ENCODE measurements at places on chromosomes 7 and 10. TPM values are rescaled to one million over a fixed set of nuclear protein-coding genes. Genes with fewer than 3 reads are reported as not detected.

GRCh38 chr7:33356336-33356735 lies 227.0 kb downstream of the BBS9 start:
- no peaks in the 10 kb centered on the region for H3K27me3 ChIP-seq
- H3K4me1 ChIP-seq = peaks cover 3% of the 10 kb centered on the region
- H3K36me3 ChIP-seq = no peaks in the 10 kb centered on the region
- no peak overlapping the region for H3K4me3 ChIP-seq
- H3K27ac ChIP-seq = no peak overlapping the region
- no peak for DNase-seq

WNT8B gene
- total RNA-seq = not detected

GRCh38 chr10:57535306-57535705 lies 732.4 kb downstream of the IPMK start:
- no peaks in the 10 kb centered on the region for H3K27me3 ChIP-seq
- H3K4me3 ChIP-seq = no peak overlapping the region
- no peak for DNase-seq
- no peak overlapping the region for H3K27ac ChIP-seq
- H3K4me1 ChIP-seq = no peaks in the 10 kb centered on the region

TAC1 gene
- not detected for total RNA-seq

GRCh38 chr7:32088451-32088881 lies 18.3 kb upstream of the PDE1C start:
- no peak for DNase-seq
- H3K36me3 ChIP-seq = no peaks in the 10 kb centered on the region
- H3K27ac ChIP-seq = no peak overlapping the region
- no peak overlapping the region for H3K4me3 ChIP-seq
- no peaks in the 10 kb centered on the region for H3K27me3 ChIP-seq

GRCh38 chr7:37277513-37277912 lies 171.2 kb downstream of the ELMO1 start:
- no peaks in the 10 kb centered on the region for H3K36me3 ChIP-seq
- H3K4me1 ChIP-seq = no peaks in the 10 kb centered on the region
- no peak overlapping the region for H3K27ac ChIP-seq
- H3K4me3 ChIP-seq = no peak overlapping the region
- DNase-seq = no peak
- H3K27me3 ChIP-seq = no peaks in the 10 kb centered on the region

MMRN2 gene
- total RNA-seq = 169 TPM

- no peaks in the 10 kb centered on the region for H3K27me3 ChIP-seq
- no peak overlapping the region for H3K27ac ChIP-seq
- H3K36me3 ChIP-seq = no peaks in the 10 kb centered on the region
- no peaks in the 10 kb centered on the region for H3K4me1 ChIP-seq
Measured at GRCh38 chr7:155874010-155874409, 61.7 kb upstream of the SHH start.

SEPTIN7 gene
- 228 TPM for total RNA-seq

GRCh38 chr7:116511552-116512519 lies 12.3 kb downstream of the CAV2 start:
- H3K27me3 ChIP-seq = no peaks in the 10 kb centered on the region
- peak overlapping the region; percentile 96 for H3K27ac ChIP-seq
- peaks cover 54% of the 10 kb centered on the region for H3K4me1 ChIP-seq
- DNase-seq = peak; percentile 96
- H3K4me3 ChIP-seq = peak overlapping the region; percentile 45

DNA sequence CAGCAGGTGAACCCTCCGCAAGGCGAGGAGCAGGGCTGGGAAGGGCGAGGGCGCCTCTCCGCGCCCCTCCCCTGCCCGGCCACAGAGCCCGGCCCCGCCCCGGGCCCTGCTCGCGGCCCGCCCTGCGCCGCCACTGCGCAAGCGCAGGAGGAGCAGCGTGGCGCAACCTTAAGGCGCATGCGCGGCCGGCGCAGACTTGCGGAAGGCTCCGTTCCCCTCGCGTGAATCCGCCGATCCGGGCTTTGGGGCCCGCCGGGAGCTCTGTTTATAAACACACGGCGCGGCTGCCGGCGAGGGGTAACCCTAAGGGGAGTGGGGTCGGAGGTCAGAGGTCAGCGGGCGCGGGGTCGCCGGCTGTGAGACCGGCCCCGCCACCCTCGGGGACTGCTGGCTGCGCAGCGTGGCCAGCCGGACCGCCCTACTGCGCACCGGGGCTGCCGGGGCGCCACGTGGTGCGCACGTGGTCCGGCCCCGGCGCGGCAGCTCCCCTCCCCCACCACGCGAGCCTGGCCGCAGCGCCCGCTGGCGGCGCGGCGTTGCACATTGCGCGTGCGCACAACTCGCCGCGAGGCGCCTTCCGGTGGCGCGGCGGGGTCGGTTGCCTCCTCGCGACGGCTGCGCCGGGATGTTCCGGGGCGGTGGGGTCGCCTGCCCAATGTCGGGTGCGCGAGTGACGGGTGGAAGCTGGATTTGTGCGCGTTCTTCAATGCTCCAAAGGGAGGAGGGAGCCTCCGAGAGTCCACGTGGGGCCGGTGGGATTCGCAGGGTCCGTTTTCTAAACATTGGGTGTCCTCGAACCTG lies 40.2 kb upstream of the FOXK1 start:
- no peaks in the 10 kb centered on the region for H3K36me3 ChIP-seq
- H3K4me3 ChIP-seq = peak overlapping the region; percentile 59
- DNase-seq = peak; percentile 95
- H3K27me3 ChIP-seq = no peaks in the 10 kb centered on the region
- peak overlapping the region; percentile 64 for H3K27ac ChIP-seq

- H3K4me1 ChIP-seq = peaks cover 3% of the 10 kb centered on the region
- no peak overlapping the region for H3K4me3 ChIP-seq
- DNase-seq = no peak
- H3K36me3 ChIP-seq = no peaks in the 10 kb centered on the region
Measured at GRCh38 chr10:71712170-71712569, 7.4 kb downstream of the C10orf105 start.

DNA sequence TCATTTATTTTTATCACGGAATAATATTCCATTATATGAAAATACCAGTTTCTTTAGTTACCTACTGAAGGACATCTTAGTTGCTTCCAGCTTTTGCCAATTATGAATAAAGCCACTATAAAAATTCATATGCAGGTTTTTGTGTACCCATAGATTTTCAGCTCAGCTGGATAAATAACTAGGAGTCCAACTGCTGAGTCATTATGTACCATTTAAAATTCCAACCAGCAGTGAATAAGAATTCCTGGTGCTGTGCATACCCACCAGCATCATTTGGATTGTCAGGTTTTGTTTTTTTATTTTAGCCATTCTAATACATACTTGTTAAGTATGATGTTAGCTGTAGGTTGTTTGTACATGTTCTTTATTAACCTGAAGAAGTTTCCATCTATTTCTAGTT lies 14.5 kb downstream of the FAM24B start:
- peaks cover 40% of the 10 kb centered on the region for H3K4me1 ChIP-seq
- no peaks in the 10 kb centered on the region for H3K36me3 ChIP-seq
- H3K27me3 ChIP-seq = no peaks in the 10 kb centered on the region
- H3K27ac ChIP-seq = peak overlapping the region; percentile 80
- no peak overlapping the region for H3K4me3 ChIP-seq

TMEM273 gene
- total RNA-seq = 3.7 TPM

CREB5 gene
- total RNA-seq = 13.8 TPM

- H3K27me3 ChIP-seq = no peaks in the 10 kb centered on the region
- H3K4me3 ChIP-seq = no peak overlapping the region
- no peaks in the 10 kb centered on the region for H3K36me3 ChIP-seq
- H3K27ac ChIP-seq = no peak overlapping the region
- H3K4me1 ChIP-seq = peaks cover 6% of the 10 kb centered on the region
Measured at GRCh38 chr10:24465124-24465874, 256.4 kb downstream of the KIAA1217 start.

WNT16 gene
- total RNA-seq = not detected

DNA sequence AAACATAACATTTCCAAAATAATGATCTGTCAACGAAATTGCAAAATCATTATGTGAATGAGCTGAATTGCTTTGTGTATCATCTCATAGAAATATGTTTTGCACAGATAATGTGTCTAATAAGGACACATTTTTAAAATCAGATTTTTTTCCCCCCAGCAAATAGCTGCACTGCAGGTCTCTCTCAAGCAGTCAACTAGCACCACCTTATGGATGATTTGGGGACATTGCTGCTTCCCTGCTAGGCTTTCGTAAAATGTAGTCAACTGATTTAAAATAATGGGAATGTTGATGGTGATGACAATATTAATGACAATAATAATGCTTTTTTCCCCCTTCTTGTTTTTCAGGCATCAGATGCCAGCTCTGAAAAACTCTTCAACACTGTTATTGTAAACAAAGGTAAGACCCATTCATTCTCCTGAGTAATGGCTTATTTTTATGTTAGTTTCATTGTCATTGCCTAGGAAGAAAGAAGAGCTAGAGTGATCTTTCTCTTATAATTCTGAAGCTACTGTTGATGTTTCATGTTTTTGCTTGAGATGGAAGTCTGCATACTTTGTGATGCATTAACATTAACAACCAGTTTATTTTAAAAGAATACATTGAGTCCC lies 433.6 kb upstream of the GALNT17 start:
- H3K4me3 ChIP-seq = no peak overlapping the region
- no peaks in the 10 kb centered on the region for H3K4me1 ChIP-seq
- H3K27me3 ChIP-seq = peaks cover 18% of the 10 kb centered on the region
- no peak overlapping the region for H3K27ac ChIP-seq
- H3K36me3 ChIP-seq = no peaks in the 10 kb centered on the region
- peak; percentile 35 for DNase-seq

FRA10AC1 gene
- total RNA-seq = 17.2 TPM

- H3K27me3 ChIP-seq = no peaks in the 10 kb centered on the region
- H3K4me1 ChIP-seq = no peaks in the 10 kb centered on the region
- no peak for DNase-seq
- H3K4me3 ChIP-seq = no peak overlapping the region
- H3K36me3 ChIP-seq = no peaks in the 10 kb centered on the region
Measured at GRCh38 chr7:18803923-18804322, 308.4 kb downstream of the HDAC9 start.

DNA sequence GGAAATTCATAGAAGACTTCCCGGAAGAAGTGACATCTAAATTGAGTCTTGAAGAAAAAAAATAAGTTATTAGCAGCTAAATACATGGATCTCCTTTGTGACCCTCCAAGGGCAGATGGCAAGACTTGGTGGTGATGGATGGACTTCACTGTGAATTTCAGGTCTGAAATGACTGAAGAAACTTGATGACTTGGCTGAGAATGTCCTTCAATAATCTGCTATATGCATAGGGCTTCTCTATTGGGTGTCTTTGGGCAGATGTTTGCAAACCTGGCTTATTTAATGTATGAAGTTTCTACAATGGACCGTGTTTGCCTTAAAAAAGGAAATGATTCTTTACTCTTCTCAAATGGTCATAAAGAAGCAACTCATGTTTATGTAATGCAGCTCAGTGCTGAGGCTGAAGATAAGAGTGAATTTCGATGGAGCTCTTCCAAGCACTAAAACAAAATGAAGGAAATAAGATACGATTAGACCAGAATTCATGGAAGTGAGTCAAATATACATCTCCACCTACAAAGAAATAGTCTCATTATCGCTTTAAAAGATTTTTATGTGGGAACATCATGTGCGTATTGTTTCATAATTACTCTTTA lies 116.6 kb upstream of the WDR11 start:
- no peaks in the 10 kb centered on the region for H3K27me3 ChIP-seq
- no peaks in the 10 kb centered on the region for H3K36me3 ChIP-seq
- peak; percentile 95 for DNase-seq
- H3K27ac ChIP-seq = peak overlapping the region; percentile 81
- peaks cover 39% of the 10 kb centered on the region for H3K4me1 ChIP-seq

DNA sequence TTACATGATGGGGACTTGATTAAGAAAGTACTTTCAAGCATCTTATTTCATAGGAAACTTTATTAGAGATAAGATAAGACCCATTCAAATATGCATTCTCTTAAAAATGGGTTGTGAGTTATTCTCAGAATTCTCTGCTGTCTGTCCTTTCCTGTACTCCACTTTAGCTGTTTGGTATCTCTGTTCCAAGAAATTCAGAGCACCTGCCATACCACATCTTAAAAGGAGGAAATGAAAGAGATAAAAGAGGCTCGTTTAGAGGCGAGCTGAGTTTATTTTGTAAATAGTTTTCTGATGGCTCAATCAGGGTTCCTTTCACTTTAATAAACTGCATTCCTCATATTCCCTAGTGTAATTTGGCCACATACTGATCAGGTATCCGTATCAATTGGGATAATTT lies 87.2 kb downstream of the MDFIC start:
- no peak overlapping the region for H3K27ac ChIP-seq
- H3K36me3 ChIP-seq = no peaks in the 10 kb centered on the region
- no peak overlapping the region for H3K4me3 ChIP-seq
- no peaks in the 10 kb centered on the region for H3K27me3 ChIP-seq
- no peak for DNase-seq

ADK gene
- 38.1 TPM for total RNA-seq

DNA sequence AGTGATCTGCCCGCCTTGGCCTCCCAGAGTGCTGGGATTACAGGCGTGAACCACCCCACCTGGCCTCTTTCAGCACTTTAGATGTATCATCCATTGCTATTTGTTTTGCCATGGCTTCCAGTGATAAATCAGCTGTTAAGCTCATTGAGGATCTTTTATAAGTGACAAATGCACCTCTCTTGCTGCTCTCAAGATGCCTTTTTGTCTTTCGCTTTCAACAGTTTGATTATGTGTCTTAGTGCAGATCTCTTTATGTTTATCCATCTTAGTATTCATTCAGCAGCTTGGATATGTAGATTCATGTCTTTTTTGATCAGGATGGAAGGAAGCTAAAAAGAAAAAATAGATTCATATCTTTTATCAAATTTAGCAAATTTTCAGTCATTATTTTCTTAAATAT lies 105.6 kb downstream of the MAPK8 start:
- no peaks in the 10 kb centered on the region for H3K27me3 ChIP-seq
- no peak for DNase-seq
- H3K4me1 ChIP-seq = no peaks in the 10 kb centered on the region
- H3K4me3 ChIP-seq = no peak overlapping the region

DNA sequence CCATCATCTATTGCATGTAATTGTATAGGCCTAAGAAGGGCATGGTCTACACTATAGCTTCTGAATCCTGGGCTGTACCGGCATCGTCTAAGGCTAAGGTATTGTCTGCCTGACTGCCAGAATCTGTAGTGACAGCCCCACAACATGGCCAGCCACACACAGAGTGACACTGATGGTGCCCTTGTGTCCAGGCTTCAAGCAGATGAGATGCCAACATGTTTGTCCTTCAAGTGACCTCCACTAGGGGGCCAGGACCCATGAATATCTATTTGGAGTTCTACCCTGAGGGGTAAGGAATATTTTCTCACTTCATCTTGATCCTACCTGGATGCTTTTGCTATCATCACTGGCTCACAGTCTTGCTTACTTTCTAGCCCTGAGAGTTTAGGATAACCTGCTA lies 1.5 kb downstream of the CYP3A7 start:
- H3K27me3 ChIP-seq = no peaks in the 10 kb centered on the region
- H3K4me1 ChIP-seq = no peaks in the 10 kb centered on the region
- no peak overlapping the region for H3K27ac ChIP-seq
- no peaks in the 10 kb centered on the region for H3K36me3 ChIP-seq
